Stimulated activated CD8-positive, alpha-beta memory T cell treated with anti-CD3 and anti-CD28 coated beads, Interleukin-4, amount 100 ng/mL, for 24 hours (primary cell): ENCODE measurements at places on chromosomes 6 and 20.

- no peak for DNase-seq
Observed at GRCh38 chr20:40488401-40488800, 200.6 kb downstream of the MAFB start.

DNA sequence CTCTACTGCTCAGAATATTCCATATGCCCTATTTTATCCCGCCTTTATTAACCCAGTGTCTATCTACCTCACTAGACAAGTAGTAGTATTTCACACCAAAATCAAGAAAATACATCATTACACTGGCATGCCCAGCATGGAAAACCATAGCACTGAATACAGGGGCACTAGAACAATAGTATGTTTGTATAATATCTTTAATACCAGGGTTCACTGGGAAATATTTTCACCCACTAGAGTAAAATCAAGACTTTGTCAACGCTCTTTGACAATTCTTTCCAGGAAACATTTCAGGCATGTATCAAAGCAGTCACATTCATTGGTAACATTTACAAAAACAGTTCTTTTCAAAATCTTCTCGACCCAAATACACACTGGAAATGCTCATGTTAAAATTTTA lies 119.3 kb upstream of the BEND6 start:
- no peak for DNase-seq

DNA sequence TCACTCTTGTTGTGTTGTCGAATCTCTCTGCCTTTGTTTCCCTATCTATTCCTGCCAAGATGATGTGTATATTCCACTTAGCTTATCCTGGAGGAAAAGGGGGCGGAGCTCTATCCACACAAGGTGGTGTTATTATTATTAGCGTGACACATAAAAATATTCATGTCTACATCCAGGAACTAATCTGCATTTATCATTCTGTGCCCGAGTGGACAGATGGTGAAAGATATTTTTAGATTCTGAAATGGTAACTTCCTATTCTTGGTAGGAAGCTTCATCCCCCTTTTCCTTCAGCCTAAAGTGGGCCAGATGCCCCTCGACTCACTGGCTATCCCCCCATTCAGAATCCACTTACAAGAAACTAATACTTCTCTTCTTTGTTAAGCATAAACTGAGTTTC lies 2.0 kb downstream of the XKR7 start:
- no peak for DNase-seq

DNA sequence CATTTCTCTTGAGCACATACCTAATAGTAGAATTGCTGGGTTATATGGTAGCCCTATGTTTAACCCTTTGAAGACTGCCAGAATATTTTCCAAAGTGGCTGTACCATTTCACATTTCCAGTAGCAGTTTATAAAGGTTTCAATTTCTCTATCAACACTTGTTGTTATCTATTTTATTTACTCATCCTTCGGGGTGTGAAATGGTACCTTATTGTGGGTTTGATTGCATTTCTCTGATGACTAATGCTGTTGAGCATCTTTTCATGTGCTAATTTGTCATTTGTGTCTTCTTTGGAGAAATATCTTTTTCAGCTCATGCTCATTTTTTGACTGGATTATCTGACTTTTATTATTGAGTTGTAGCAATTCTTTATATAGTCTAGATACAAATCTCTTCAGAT lies 5.4 kb downstream of the ENPP4 start:
- DNase-seq = no peak

DNA sequence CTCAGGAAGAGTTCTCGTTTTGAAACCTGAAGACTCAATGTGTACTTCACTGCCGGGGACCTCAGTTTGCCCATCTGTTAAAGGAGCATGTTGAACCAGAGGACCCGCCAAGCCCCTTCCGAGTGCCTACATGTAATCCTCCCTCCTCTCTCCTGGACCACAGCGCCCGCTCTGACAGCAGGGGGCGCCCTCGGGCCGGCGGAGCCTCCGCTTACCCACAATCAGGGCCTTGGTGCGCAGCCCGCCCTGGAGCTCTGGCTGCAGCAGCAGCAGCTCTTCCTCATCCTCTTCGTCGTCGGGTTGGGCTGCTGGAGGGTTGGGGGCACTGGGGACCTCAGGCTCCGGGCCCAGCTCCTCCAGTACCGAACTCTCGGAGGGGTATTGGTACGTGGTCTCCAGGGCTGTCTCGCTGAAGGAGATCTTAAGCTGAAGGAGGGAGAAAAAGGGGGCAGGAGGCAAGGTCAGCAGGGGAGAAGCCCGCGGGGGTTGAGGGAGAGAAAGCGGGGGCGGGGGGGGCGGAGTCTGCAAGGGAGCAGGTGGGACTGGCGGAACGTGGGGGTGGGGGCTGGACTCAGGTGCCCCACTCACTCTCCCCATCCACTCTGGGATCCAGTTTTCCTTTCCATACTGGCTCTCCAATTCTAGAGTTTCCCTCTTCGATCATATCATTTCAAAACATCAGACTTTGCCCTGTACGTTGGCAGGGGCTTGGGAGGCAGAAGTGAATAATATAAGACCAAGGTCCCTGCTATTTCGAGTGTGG lies 6.3 kb upstream of the DHX16 start:
- peak; percentile 83 for DNase-seq

- no peak for DNase-seq
Observed at GRCh38 chr6:107712237-107712664, 111.9 kb downstream of the SCML4 start.

DNA sequence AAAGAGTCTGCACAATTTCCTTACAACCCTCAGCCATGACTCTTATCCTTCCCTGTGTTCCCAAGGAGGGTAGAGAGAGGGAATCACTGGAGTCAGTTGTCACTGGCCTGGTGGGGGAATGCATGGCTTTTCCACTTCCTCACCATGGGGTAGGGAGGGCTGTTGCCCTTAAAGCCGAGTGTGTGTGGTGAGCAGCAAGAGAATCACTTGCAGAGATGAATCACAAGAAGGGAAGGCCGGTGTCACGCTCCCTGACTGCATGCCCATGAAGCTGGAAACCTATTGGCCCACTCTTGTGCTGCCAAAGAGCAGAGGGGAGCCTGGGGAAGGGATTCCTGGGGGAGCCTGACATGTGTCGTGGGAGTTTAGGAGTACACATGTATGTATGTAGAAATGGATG lies 18.1 kb upstream of the BMP6 start:
- no peak for DNase-seq

DNA sequence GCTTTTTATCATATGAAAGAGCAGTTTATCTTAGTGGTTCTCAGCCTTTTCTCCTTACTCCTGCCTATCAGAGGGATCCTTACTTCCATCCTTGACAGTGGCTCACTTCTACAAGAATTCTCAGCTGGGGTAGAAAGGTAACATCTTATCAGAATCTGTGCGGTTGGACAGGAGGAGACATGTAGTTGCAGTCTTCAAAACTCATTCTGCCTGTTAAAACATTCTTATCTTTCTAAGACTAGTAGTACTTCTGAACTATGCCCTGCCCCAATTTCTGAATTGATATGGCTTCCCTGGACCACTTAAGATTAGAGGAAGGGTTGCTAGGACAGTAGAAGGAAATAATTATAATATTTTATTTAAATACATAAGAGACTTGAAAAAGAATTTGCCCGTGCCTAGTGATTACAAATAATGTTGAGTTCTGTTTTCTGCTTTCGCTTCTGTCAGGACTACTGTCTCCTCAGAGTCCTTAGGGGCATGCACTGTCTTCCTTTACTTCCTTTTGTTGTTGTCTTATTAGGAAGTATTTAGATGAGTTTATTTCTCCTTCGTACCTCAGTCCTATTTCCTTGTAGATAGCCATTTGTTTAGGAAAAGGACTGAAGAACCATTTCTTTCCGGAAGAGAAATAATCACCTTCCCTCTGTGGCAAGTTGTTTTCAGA lies 24.9 kb downstream of the BLTP3A start:
- DNase-seq = no peak

DNA sequence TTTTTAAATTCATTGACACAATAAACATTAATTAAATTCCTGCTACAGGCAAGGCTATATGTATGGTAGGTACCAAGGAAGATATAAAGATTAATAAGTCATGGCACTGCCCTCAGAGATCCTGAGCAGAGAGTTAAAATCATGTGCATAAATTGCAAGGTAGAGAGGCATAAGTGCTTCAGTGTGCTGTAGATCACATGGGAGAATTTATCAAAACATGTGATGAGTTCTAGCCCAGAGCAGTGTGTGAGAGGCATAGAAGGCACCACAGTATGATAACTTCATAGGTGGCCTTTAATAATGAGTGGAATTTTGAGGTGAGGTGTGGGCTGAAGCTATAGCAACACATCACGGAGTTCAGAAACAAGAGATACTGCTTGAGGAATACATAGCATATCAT lies 465.9 kb upstream of the RNF217 start:
- no peak for DNase-seq

GRCh38 chr20:9411833-9412232 lies 102.6 kb upstream of the LAMP5 start:
- no peak for DNase-seq
